Activated CD8-positive, alpha-beta memory T cell treated with anti-CD3 and anti-CD28 coated beads, Interleukin-2, amount 50 U/mL, for 48 hours (primary cell): ENCODE measurements at places on chromosomes 5 and 9.

GRCh38 chr5:72271702-72272101 lies 48.3 kb downstream of the MRPS27 start:
- no peak for DNase-seq

- no peak for DNase-seq
These were observed 37.3 kb downstream of the ARHGEF28 start for GRCh38 chr5:73663161-73663859.

GRCh38 chr9:132327537-132327936 lies 27.2 kb downstream of the SETX start:
- no peak for DNase-seq

DNA sequence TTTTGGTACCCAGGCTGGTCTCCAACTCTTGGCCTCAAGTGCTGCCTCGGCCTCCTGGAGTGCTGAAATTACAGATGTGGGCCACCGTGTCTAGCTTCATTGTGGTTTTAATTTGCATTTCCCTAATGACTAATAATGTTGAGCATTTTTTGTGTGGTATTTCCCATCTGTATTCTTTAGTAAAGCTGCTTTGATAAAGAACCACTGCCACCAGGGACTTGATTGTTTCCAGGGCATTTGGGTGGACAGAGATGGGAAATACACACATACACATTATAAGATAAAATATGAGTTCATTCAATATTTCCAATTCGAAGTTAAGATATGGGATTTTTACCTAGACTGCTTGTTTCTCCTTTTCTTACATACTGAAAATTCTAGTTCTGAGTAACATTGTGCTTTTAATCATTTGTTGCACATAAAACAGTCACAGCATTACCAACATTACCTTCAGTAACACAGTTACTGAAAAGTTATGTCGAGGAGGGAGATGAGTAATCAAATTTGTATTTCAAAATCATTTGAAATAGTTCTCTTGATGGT lies 28.9 kb downstream of the HABP4 start:
- DNase-seq, result no peak

GRCh38 chr9:114378016-114378415 lies 9.8 kb downstream of the AKNA start:
- no peak for DNase-seq

GRCh38 chr5:98604301-98604700 lies 169.2 kb upstream of the RGMB start:
- DNase-seq, result no peak

- no peak for DNase-seq
These were observed 26.7 kb downstream of the ERGIC1 start for GRCh38 chr5:172860520-172861443.

GRCh38 chr9:128101231-128101661 lies 26.3 kb downstream of the PTGES2 start:
- DNase-seq, result no peak

DNA sequence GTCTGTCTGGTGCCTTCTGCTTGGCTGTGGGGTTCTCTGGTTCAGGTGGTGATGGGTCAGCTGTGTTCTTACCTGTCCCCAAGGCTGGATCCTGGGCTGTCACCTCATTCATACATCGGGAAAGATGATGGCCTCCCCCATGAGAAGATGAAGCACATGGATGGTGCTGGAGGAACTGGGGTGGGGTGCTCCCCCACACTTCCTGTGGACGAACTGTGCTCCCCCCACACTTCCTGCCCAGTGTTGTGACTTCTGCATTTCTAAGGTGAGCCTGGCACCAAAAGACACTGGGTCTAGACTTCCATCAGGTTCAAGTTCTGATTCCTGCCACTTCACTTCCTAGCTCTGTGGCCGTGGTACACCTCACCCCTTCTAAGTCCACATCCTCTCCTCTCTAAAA lies 4.3 kb upstream of the SURF6 start:
- DNase-seq, result no peak

DNA sequence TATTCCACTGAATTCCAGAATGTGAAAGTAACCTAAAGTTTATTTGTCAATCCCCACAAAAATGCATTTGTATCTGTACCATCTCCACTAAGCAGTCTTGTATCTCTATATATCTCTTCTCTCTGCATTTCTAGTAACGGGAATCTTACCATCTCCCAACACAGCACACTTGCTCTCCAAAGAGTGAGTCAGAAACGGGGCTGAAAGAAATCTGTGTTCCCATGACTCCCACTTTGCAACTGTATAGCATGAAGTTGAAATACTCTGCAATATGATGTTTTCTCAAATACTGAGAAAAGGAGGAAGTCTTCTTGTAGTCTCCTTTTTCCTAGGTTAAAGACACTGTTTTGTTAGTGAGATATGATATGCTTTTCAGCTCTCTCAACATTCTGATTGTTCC lies 848.8 kb upstream of the ACO1 start:
- DNase-seq, result no peak

DNA sequence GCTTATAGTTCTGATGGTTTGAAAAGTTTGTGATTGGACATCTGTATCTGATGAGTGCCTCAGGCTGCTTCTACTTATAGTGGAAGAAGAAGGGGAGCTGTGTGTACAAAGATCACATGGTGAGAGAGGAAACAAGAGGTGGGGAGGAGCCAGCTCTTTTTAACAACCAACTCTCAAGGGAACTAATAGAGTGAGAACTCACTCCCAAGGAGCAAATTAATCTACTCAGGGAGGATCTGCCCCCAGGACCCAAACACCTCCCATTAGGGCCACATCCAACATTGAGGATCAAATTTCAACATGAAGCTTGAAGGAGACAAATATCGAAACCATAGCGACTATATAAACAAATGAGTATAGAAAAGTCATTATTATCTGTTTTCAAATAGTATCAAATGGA lies 64.7 kb upstream of the PRLR start:
- no peak for DNase-seq

DNA sequence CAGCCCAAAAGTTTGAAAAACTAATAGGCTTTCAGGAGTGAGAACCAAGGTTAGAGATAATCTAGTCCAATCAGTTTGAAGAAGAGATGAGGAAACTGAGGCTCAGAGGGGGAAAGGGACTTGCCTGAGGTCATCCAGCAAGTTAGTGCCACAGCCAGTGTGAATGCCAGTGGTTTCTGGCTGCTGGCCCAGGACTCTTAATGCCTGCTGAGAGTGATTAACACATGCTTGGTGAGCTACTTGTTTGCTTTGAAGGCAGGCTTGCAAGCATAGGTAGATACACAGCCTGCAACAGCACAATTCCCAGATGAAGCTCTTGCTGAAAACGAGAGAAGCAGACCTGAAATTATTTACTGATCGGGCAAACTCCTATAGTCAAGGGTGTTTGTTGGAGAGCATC lies 591.6 kb upstream of the SGCD start:
- DNase-seq, result no peak

GRCh38 chr5:140550147-140551079 lies 3.0 kb downstream of the EIF4EBP3 start:
- peak; percentile 43 for DNase-seq

GRCh38 chr5:95331358-95331757 lies 46.5 kb upstream of the MCTP1 start:
- DNase-seq, result no peak

GRCh38 chr5:99315413-99316183 lies 386.8 kb upstream of the CHD1 start:
- no peak for DNase-seq

DNA sequence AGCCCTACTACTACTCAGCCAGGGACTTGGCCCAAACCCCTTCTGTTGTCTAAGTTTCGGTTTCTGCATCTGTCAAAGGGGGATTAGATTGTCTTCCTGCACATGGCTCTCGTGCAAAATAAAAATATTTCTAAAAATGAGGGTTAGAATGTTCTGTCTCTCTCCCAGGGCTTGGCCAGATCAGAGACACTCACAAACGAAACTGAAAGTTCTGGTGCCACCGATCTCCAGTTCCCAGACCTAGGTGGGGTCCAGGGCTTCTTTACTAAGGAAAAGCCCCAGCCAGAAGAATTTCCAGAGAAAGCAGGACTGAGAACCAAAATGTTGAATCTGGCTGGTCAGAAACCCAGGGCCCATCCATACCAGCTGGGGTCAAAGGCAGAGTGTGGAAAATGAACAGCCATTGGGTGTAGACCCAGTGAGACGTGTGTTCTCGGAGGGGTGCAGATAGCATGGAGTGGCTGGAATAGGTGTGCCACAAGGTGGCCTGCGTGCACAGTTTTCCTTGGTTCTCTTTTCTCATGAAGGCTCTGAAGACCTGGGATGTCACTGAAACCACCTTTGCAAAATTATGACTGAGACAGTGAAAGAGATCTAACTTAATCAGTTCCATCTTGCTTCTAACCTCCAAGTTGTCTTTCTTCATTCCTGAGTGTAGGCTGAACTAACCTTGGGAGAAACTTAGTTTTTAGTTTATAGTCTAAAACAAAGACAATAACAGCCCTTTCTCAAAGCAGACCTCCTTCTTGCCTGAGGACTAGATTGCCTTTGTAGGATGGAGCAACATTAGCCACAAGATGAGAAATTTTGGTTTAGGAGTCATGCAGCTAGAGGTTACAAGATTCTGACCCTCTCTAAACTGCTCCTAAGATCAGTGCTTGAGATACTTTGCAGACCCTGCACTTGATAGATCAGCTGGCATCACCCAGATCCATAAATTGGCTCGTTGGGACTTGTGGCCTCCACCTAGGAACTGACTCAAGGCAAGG lies 2.3 kb upstream of the SLC23A1 start:
- no peak for DNase-seq

DNA sequence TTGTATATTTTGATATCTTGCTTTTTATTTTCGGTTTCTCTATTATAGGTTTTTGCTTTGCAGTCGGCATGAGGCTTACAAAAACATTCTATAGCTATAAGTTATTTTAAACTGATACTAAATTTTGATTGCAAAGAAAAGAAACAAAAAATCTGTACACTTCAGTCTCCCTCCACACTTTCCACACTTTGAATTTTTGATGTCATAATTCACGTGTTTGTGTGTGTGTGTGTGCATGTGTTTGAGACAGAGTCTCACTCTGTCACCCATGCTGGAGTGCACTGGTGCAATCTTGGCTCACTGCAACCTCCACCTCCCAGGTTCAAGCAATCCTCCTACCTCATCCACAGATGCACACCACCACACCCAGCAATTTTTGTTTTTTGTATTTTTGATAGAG lies 124.9 kb downstream of the MRPS30 start:
- no peak for DNase-seq

GRCh38 chr5:112237456-112237855 lies 181.6 kb downstream of the EPB41L4A start:
- DNase-seq, result no peak

DNA sequence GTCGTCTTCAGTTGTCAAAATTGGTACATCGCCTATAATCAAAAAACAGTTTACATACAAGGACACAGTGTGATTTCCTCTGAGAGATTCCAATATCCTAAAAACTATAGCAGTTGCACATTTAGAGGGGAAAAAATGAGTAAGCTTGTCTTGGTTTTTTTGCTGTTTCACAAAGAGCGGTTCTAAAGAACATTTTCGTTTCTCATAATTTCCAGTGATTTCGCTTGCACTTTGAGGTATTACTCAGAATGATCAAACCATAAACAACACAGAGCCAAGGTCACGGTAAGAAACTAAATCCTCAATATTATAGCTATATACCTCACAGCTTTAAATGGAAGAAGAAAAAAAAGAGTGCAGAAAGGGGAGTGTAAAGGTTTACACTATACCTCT lies 861 bp downstream of the MTX3 start:
- no peak for DNase-seq

DNA sequence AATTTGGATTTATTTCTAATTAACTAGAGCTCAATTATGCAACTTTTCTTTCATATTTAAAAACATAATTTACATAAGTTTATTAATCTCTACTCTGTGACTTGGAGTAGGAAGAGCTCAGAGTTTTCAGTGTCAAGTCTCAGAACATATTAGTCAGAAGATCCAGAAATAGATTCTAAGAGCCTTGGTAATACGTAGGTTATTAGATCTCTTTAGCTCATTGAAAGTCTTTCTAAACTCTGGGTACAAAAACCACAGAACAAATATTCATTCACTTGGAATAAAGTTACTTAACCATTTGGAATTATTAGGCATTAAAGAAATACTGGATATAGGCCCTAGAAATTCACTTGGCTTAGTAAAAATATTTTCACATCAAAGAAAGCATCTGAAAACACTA lies 26.3 kb upstream of the ISCA1 start:
- no peak for DNase-seq

DNA sequence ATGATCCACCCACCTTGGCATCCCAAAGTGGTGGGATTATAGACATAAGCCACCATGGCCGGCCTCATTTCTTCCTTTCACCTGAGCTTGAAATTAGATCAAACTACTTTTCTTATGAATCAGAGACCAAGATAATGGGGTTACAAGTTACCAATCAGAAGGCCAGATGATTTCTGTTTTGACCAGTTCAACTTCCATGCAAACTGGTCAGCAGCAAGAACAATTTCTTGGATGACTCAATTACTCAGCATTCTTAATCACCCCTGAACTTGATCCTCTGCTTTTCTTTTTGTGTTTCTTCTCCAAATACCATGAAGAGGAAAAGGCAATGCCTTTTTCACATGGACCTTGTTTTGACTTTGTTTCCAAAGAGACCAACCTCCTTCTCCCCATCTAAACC lies 10.0 kb upstream of the PLIN2 start:
- DNase-seq, result no peak

GRCh38 chr9:72065076-72065475 lies 4.7 kb upstream of the C9orf57 start:
- DNase-seq, result no peak

GRCh38 chr9:29208670-29209069 lies 1635.4 kb upstream of the C9orf72 start:
- DNase-seq, result no peak

DNA sequence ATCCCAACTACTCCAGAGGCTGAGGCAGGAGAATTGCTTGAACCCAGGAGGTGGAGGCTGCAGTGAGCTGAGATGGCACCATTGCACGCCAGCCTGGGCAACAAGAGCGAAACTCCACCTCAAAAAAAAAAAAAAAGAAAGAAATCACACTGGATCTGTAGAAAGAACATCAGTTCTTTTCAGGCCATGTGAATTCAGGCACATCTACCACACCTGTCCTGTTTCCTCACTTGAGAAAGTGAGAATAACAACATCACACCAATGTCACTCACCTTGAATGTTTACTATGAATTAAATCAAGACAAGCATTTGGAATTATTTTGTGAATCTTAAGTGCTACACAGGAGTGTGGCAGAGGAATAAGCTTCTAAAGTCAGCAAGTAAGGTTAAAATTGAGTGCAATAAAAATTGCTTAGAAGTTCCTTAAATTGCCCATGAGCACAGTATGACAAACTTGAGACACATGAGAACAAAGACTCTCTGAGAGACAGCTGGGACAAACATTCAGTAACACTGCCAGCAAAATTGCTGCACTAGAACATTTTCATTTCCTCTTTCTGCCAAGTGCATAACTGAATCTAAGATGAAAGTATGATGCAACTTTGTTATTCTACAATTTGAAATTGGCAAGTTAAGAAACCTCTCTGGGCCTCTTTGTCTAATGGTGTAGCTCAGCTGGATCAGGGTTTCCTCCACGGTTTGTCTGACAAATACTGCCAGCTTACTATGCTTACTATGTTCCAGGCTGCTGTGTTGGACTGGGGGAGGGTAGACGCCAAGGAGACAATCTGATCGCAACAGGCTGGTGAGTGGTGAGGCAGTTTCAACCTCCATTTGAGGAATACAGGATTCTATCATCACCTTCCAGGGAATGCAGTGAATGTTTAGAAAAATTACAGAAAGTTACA lies 1.9 kb upstream of the RIC1 start:
- DNase-seq, result no peak
